NCI-H1048 (cell line): ENCODE measurements at places on chromosomes 12 and 14.

- no peak for DNase-seq
These were observed 244.0 kb downstream of the NRXN3 start for GRCh38 chr14:78414172-78414571.

GRCh38 chr14:96090441-96091148 is 51.4 kb downstream of the C14orf132 start:
- no peak for DNase-seq

GRCh38 chr12:28130625-28131598 is 59.3 kb upstream of the CCDC91 start:
- DNase-seq = no peak

DNA sequence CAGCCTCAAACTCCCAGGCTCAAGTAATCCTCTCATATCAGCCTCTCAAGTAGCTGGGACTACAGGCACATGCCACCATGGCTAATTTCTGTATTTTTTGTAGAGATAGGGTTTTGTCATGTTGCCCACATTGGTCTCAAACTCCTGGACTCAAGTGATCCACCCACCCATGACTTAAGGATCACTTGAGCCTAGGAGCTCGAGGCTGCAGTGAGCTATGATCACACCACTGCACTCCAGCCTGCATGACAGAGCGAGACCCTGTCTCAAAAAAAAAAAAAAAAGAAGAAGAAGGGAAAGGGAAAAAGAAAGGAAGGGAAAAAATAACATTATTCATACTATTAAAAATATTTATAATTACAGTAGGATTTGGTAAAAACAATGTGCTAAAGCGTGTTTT is 19.2 kb downstream of the EPS8 start:
- no peak for DNase-seq

GRCh38 chr12:119423285-119423684 is 88.8 kb downstream of the CCDC60 start:
- no peak for DNase-seq

- DNase-seq = no peak
These were observed 235.2 kb downstream of the PCNX1 start for GRCh38 chr14:71142375-71143038.

DNA sequence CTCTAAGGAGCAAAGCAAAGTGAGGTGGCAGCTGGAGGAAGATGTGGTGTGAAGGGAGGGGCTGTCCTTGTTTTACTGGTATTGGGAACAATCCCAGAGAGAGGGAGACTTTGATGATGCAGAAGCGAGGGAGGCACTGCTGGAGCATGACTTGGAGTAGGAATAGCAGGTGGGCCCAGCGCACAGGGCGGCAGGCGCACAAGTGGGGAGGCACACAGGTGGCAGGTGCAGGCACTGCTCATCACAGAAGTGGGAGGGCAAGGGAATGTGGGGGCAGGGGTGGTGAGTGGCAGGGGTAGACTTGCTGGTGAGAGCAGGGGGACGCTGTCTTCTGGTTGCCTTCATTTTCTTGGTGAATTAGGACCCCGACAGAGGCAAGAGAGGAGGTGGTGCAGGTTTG is 11.5 kb upstream of the IFI27 start:
- DNase-seq = no peak

DNA sequence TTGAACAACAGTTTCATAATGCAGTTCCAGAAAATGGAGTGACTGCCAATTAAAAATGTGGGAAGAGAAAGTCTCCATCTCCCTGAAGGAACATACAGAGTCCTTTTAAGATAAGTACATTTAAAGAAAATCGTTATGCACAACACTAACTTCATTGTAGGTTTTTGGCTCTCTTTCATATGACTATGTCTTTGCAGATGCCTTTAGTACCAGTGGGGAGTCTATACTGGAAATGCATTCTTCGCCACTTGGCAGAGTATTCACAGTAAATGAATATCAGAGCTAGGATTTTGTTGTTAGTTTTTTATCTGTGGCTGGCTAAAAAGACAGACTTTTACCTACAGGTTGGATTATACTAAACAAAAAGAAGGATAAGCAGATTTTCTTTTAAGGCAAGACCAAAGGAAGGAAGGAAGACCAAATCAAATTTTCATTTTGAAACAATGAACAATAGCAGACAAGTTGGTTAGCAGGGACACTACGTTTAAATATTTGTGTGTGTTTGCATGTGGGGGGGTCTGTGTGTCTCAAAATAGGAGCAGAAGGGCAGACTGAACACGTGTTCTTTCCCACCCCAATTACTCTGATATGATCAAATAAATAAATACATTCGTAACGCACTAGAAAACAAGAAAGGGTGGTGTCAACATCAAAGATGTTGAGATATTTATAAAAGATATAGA is 124.5 kb downstream of the BTG1 start:
- no peak for DNase-seq

- DNase-seq = no peak
These were observed 370.6 kb downstream of the KCNH5 start for GRCh38 chr14:62674563-62675237.

GRCh38 chr12:130792821-130793553 is 46.1 kb downstream of the STX2 start:
- DNase-seq = no peak

- DNase-seq = no peak
These were observed 52.1 kb downstream of the SLC15A4 start for GRCh38 chr12:128771681-128772080.

- no peak for DNase-seq
These were observed 5.7 kb upstream of the VTI1B start for GRCh38 chr14:67680121-67680602.

DNA sequence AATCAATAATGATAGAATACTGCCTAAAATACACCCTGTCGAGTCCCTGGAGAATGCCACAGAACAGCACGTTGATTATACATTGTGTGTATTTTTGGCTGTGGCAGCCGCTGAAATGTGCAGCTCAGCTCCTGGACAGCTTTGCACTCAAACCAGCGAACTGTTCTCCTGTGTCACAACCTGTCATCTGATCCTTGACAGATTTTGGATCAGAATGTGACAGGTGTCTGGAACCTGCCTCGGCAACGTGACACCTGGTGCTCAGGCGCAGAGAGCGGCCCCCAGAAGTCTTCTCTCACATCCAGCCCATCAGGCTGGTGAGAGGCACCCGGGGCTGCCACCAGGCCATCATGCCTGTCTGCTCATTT is 19.3 kb downstream of the MVK start:
- no peak for DNase-seq

DNA sequence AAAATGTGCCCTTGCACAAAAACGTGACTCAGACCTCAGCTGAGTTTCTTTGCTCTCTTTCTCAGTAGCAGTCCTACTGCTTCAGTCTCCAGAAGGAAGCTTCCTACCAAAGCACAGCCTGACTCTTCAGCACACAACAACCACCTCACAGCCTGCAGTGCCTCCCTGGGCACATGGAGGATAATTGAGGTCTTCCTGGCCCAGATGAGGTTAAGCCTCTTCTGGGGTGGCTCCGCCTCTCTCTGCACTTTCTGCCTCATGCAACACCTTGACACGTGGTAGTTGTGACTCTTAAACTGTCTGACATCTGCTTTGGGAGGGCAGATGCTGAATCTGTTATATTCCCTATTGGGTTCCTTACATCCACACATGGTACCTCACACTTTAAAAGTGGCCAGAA is 33.8 kb downstream of the GIT2 start:
- DNase-seq = no peak

GRCh38 chr12:89401433-89402058 is 49.2 kb upstream of the DUSP6 start:
- no peak for DNase-seq

GRCh38 chr14:91509878-91510170 is 286 bp downstream of the PPP4R3A start:
- DNase-seq = no peak

DNA sequence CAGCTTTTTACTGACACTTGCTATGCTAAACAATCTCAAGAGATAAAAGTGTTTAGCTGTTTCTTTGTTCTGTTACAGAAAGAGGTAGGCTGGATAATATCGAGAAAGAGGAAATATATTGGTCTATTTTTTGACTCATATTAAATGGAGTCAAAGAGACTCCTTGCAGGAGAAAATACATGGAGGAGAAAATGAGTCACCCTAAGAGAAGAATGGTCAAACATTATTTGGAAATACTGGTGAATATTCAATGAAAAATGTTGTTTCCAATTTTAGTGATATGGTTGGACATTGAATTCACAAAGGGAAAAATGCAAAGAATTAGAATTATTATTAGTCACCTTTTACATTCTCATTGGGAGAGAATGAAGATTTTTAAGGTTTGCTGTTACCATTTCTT is 3.2 kb downstream of the KCNJ8 start:
- no peak for DNase-seq

DNA sequence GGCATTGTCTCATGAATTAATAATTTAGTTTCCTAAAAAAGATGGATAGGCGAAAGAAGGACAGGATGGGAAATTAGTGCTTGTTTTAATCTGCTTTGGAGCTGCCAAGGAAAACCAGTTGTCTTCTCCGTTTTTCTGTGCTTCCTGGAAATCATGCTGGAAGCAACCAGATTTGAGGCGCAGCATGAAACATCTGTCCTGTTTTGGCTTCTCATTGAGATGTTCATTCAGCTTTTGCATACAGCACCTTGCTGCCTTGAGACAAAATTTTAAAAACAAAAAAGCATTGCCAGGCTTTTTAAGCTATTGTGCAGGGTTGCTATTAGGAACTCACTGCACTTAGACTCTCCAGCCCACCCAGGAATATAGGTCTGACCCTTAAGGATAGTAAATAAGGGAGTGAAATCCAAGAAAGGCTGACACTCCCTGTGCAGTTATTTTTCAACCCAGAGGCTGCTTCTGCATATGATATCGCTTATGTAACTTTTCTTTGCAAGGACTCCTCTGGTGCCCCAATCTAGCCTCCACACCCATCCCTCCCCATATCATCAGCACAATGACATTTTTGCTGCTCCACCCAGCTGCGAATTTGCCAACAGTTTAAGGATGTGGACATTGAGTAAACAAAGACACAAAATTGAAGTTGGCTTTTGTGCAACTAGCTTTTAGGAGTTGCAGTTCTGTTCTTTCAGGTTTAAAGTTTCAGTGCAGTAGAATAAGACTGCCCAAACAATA is 46.9 kb upstream of the MDM1 start:
- no peak for DNase-seq

- no peak for DNase-seq
These were observed 787.7 kb downstream of the TMTC2 start for GRCh38 chr12:83474369-83474768.

DNA sequence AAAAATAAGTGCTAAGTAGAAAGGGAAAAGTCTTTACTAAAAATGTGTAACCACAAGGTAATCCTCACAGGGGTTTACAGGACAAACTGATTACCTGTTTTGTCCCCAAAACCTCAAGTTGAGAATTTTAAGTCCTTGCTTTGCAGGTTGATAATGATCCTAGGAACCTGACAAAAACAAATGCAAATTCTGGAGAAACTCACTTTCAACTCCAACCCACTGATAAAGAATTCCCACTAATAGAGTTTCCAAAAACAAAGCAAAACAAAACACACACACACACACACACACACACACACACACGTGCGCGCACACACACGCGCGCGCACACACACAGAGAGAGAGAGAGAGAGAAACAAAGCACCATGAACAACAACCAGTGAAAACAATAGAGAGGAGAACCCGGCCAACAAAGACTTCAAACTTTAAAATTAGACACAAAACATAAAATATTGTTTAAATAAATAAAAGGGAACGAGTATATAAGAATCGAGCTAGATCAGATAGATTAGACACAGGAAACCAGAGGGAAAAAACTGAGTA is 187.0 kb upstream of the FOXN3 start:
- no peak for DNase-seq

GRCh38 chr12:54352022-54352531 is 12.2 kb downstream of the GPR84 start:
- DNase-seq = no peak

- peak; percentile 86 for DNase-seq
These were observed 102.5 kb downstream of the FGD4 start for GRCh38 chr12:32501835-32502333.

DNA sequence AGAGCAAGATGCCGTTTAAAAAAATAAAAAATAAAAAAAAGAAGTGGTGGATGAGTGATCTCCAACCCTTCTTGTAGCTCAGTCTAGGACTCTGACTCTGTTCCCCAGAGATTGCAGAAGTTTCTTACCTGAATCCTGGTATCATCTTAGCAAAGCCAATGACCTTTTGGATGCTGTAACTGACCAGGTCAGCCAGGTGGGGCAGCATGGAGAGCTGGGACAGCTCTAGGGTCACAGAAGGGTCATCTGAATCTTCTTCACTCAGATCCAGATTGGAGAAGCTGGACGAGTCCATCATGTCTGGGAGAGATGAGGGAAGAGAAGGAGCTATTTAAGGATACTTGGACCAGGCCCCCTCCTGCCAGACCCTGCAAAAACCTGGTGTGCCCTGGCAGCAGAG is 35.8 kb upstream of the HDAC7 start:
- DNase-seq = no peak

DNA sequence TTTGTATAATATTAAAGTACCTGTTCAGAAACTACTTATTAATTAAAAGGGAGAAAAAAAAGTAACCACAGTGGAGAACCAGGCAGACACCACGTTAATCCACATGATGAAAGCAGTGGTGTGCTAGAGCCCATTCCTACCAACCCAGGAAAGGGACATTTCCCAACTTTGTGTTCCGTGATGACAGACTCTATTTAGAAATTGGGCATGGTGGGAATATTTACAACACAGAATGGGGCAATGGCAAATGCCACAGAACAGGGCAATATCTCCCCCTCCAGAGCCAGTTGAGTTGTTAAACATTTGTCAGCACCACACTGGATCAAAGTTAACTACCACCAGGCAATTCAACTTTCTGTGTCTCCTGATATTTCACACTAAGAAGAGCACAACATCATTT is 1.2 kb upstream of the HIGD1C start:
- DNase-seq = no peak

- no peak for DNase-seq
These were observed 22.3 kb upstream of the EPS8 start for GRCh38 chr12:15811214-15812127.

GRCh38 chr14:36653962-36654793 is 7.5 kb upstream of the PAX9 start:
- DNase-seq = no peak

- DNase-seq = no peak
These were observed 22.5 kb upstream of the GSG1 start for GRCh38 chr12:13125996-13126395.

DNA sequence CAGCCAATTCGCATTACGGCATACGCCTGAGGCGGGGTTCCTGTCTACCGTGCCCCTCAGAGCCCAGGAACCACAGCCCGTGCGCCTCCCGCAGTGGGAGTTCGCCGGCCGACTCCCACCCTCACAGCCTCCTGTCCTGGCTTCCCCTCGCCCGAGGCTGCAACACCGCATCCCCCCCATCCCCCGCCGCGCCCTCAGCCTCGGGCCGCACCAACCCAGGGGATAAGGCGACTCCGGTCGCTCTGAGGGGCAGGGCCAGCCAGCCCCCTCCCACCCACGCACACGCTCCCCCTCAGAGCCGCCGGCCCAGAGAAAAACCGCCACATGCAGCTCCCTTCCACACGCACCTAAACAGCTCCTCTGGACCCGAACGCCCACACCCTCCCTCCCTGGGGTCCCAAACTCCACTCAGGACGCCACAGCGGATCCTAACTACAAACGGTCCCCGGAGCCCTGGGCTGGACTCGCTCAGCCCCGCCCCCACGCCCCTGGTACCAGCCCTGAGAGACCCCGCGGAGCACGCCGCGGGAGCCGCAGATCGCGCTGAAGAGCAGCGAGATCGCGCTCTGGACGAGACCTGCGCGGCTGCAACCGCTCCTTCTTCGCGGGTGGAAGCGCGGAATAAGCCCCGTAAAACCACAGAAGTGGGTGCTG is at the start of gene C14orf39:
Gene C14orf39 (minus strand): TSS at position 466 of the 654 bp plus-strand sequence. CDS start 985 bp downstream, outside the sequence.
- no peak for DNase-seq

GRCh38 chr12:75560167-75560566 is 48.8 kb upstream of the KRR1 start:
- DNase-seq = no peak
